Kasumi-1 (cell line): ENCODE measurements at places on chromosomes 5 and 9.

- DNase-seq: no peak
Measured at GRCh38 chr5:1709171-1709803, 90.3 kb downstream of the MRPL36 start.

- DNase-seq: no peak
Measured at GRCh38 chr5:58938563-58939424, 355.9 kb downstream of the RAB3C start.

- no peak for DNase-seq
Measured at GRCh38 chr5:135356522-135357318, 42.3 kb downstream of the MACROH2A1 start.

- DNase-seq: no peak
Measured at GRCh38 chr9:134709512-134710270, 68.1 kb downstream of the COL5A1 start.
